NCI-H146 (cell line): ENCODE measurements at places on chromosomes 6 and 20.

DNA sequence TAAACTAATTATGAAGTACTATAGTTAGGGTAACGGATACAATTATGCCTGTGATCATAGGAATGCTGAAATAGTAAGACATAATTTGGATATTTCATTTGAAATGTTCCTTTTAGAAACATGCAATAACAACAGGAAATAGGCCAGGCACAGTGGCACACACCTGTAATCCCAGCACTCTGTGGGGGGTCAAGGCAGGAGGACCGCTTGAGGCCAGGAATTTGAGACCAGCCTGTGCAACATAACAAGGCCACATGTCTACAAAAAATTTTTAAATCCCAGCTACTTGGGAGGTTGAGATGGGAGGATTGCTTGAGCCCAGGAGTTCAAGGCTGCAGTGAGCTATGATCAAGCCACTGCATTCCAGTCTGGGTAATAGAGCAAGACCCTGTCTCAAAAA lies 25.7 kb upstream of the MYO6 start:
- no peak for DNase-seq

DNA sequence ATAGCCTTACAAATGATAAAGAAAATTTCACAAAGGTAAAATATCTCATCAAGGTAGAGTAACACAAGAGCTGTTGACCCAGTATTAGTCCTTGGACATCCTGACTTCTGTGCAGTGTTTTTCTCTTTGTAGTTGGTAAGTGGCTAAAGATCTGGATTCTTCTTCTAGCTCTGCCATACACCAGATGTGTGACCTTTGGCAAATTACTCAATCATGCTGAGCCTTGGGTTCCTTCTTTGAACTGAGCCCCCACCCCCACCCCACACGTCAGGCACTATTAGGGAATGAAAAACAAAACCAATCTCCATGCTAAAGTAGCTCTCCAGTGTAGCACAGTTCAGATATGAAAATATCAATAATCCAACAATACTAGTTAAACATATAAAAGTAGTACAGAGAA lies 15.1 kb upstream of the TRIM39 start:
- DNase-seq: no peak

- DNase-seq: no peak
Observed at GRCh38 chr20:10247440-10247839, 28.8 kb downstream of the SNAP25 start.

- DNase-seq: no peak
Observed at GRCh38 chr6:27940766-27941165, 16.3 kb upstream of the OR2B6 start.

GRCh38 chr6:151616091-151616513 lies 122.3 kb downstream of the CCDC170 start:
- no peak for DNase-seq

DNA sequence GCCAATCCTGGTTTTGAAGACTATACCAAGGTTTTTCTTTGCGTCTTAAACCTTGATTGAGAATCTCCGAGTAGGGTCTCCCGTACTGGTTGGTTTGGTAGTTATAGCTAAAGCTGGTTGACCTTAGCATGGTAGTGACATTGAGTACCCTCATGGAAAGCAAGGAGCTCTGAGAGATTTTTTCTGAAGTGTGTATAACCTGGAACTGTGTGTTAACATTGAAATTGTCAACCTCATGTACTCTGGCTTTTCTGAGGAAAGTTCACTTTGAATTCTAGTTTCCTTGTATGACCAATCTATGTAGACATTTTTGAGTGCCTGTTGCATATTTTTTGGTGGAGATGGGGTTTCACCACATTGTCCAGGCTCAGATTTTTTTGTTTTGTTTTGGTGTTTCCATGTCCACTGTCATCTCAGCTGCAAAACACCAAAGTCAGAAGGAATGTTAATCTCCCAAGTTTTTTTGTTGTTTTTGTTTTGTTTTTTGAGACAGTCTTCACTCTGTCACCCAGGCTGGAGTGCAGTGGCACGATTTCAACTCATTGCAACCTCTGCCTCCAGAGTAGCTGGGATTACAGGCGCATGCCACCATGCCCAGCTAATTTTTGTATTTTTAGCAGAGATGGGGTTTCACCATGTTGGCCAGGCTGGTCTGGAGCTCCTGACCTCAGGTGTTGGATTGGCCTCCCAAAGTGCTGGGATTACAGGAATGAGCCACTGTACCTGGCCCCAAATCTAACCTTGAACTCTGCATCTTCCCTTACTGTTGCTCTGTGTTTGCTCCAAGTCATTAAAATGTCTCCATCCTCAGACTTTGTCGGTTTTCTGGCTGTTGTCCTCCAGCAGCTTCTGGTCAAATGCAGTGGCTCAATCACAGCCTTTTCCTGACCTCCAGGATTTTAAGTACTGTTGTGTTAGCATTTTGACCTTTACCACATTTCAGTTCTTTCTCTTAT lies 4.3 kb downstream of the RPS12 start:
- no peak for DNase-seq
